CD4-positive, alpha-beta T cell treated with Interleukin-15 for 4 hours (primary cell): ENCODE measurements at places on chromosomes 5 and 9.
A peak's percentile ranks its signal among the peaks of the same experiment; 100 is the strongest.

GRCh38 chr9:11735391-11735790 is 957.8 kb upstream of the TYRP1 start:
- no peak for DNase-seq

GRCh38 chr5:167999182-167999581 is 292.3 kb upstream of the WWC1 start:
- DNase-seq: no peak

DNA sequence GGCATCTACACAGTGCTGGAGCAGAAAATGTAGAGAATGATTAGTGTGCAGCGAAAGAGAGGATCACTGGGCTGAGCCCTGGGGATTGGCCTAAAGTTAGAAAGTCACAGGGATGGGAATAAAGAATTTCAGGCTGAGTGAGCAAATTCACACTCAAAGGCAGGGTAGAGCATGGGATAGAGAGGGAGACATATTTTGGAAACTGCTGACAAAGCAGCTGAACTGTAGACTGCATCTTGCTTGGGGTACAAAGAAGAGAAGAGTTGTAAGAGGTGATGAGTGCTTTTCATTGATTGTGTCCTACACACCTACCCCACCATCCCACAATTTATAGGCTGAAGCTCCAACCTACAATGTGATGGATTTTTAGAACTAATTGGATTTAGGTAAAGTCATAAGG is 677.8 kb downstream of the TAF11L14 start:
- DNase-seq: no peak

DNA sequence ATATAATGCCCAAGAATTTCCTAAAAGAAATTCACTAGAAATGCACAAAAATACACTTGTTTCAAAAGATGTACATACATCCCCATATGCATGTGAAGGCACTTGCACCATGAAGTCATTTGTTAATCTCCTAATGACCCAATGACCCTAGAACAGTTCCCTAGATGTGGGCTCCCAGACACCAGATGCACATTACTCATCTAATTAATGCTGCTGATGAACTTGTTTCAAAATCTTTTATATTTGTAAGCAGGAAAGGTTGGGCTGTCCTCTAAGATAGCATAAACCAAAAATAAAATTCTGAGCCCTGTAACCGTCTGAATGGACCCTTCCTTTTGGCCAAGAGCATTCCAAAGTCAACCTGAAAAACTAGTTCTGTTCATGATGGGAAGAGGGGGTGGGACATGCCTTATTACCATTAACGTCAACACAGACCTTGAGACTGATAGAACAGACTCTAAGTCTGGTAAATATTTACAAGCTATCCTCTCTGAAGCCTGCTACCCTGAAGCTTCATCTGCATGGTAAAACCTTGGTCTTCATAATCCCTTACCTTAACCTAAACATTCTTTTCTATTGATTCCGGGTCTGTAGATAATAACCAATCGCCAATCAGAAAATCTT is 91.0 kb upstream of the DAPK1 start:
- no peak for DNase-seq

GRCh38 chr5:136620016-136620419 is 254.7 kb upstream of the TRPC7 start:
- no peak for DNase-seq

DNA sequence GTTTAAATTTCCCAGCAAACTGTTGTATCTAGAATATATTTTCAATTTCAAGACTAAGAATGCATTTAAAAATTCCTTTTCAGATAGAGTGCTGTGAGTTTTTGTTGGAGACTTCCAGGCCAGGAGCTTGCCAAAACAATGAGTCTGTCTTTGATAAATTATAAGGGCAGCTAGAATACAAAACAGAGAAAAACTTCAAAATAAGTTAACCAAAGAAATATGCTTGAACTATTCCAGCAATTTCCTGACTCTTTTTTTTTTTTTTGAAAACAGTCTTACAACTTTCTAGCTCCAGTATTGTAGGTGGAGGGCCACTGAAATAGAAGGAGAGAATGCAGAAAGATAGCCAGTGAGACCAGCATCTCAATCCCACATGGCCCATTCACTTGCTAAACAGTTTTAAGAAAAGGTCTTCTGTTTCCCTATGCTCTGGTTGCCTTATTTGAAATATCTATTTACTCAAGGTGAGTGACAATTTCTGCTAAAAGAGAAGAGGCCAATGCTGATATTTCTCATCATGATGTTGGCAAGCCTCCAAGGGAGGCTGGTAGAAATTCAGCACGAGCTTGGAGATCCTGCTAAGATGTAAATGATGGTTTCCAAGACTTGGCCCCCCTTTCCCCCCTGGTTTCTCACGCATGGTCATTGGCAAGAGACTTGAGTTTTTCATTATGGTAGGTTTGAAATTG is 103.2 kb downstream of the USP20 start:
- peak; percentile 19 for DNase-seq

DNA sequence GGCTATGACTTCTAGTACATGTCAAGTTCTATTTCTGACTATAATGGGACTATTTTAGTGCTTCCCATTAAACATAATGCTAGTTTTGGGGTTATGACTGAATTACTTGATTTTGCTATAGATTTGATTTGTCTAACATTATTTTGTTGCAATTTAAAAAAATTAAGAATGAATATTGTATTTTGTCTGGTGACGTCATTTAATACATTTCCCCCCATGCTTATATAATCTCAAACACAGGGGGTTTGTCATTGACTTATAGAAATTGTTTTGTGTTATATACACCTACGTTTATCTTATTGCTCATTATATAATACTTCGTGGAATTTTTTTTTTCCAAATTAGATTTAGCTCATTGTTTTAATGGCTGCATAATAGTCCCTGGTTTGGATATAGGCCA is 270.3 kb upstream of the VLDLR start:
- DNase-seq: no peak

- DNase-seq: no peak
These were observed 1892.1 kb downstream of the MAT2B start for GRCh38 chr5:165397516-165397915.

- DNase-seq: no peak
These were observed 186.7 kb downstream of the MARCHF11 start for GRCh38 chr5:15992918-15993317.

DNA sequence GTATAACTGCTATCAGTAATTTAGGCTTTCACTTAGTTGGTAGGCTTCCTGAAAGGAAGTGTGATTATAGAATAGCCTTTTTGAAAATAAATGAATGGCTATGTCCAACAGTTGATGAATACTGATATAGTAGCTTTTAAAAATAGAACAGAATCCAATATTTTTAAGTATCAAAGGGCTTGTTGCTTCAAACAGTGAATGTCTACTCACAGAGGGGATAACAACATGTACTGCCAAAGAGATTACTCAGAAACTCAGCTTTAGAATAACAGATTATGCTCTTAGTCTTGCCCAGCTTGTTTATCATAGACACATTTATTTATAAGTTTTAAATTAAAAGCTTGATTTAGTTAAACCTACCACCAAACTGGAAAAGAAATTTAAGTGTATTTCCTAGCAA is 132.6 kb downstream of the XRCC4 start:
- DNase-seq: no peak

DNA sequence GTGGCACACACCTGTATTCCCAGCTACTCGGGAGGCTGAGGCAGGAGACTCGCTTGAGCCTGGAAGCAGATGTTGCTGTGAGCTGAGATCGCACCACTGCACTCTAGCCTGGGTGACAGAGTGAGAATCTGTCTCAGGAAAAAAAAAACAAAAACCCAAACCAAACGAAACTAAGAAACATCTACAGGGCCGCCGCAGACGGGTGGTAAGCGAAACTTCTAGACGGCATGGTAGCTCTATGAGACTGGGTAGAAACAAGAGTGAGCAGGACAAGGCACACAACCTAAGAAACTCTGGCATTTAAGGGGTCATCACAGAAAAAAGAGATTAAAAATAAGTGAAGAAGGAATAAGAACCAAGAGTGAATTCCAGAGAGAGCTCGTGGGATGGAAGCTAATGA is 454.8 kb upstream of the KLF4 start:
- DNase-seq: no peak

DNA sequence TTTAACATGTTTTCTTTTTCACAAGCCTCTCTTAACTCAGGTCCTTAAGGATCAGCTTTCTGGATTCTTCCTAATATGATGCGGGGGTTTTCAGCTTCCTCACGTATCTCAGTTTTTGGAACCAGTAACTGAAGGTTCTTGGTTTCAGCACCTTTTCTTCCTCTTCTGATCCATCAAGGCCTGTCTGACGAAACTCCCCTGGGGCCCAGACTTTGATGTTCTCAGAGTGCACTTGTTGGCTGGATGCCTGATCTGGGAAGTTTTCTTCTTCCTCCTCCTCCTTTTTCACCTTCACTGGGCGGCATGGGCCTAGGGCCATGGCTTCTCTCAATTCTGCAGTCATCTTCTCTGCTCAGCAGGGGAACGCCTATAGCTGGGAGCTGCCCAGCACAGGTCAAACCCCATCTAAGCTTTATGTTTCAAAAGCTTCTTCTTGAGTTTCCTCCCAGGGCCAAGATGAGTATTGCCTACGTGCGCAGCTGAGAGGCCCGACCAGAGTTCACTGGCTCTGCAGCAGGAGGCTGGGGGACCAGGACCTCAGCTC is 44.8 kb downstream of the GHR start:
- DNase-seq: no peak

DNA sequence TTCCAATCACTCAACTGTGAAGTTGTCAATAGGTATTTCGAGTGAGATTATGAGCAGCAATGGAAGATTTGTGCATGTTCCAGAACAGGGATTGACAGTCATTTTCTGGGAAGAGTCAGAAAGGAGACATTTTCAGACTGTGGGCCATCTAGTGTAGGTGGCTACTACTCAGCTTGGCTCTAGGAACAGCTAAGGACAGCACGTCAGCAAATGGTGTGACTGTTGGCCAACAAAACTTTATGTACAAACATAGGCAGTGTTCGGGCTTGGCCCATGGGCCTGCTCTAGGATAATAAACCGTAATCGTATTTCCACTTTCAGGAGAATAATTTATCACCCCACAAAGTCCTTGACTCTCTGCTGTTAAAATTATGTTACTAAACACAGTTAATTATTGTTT is 143.6 kb downstream of the ADCY2 start:
- no peak for DNase-seq

DNA sequence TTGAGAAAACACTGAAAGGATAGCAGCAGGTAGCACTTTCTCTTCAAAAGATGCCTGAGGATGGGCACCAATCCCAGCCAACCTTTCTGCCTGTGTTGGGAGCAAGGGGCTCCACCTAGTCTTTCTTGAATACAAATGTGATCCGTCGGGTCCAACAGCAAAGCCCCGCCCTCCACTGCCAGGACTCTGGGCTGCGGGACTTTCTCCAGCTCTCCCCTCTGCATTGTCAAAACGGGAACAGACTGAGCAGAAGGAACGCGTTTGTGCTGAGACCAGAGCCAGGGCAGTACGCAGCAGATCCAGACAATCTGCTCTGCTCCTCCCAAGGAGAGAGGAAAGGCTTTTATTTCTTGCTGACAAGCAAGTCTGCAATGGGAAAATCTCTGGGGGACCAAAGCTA is 139.7 kb downstream of the SEC61B start:
- no peak for DNase-seq

DNA sequence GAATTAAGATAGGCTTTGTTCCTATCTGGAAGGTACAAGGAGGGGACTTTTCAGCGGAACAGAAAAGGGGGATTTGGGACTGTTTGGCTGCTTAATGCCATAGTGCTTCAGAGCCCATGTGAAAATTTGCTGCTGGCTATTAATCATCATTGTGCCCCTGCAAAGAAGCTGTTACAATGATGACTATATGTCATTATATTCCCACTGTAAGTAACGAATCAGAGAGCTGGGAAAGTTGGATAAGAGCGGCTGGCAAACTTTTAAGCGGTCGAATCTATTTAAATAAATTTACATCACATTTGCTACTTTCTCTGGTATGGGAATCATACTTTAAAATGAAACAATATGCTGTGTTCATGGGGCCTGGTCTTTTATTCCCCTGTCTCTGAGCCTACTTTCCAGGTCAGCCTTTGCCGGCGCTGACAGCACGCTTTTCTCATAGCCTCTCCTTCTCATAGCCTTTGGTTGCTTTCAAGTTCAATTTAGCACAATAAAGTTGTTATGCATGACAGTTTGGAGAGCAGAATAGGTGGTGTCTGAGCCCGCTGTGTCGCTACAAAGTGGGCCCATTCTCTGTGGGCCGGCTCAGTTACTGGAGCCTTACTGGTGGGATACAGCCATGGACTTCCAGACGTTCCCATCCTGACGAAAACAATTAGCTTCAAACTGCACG is 271.2 kb upstream of the TMEM161B start:
- DNase-seq: no peak

GRCh38 chr9:133609311-133610098 is at the start of gene FAM163B:
TSS of gene FAM163B (minus strand) at chr9:133609389. CDS start at chr9:133580223, 29,166 bp downstream.
- DNase-seq: no peak

DNA sequence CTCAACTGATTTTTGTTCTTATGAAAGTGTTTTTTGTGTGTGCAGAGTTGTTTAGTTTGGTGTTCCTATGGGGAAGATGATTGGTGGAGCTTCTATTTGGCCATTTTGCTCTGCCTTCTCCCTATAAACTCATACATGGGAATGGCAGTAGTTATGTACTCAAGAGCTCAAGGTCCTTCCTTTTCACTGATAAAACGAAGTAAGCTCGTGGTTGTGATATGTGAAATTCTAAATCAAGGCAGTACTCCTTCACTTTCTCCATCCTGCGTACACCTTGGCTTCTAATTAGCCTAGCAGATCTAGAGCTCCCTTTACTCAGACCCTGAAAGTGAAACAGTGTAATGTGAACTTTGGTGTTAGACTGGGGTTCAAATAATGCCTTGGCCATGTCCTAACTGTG is 159.3 kb upstream of the TNC start:
- no peak for DNase-seq

GRCh38 chr5:111775224-111775623 is 18.2 kb upstream of the NREP start:
- DNase-seq: no peak

DNA sequence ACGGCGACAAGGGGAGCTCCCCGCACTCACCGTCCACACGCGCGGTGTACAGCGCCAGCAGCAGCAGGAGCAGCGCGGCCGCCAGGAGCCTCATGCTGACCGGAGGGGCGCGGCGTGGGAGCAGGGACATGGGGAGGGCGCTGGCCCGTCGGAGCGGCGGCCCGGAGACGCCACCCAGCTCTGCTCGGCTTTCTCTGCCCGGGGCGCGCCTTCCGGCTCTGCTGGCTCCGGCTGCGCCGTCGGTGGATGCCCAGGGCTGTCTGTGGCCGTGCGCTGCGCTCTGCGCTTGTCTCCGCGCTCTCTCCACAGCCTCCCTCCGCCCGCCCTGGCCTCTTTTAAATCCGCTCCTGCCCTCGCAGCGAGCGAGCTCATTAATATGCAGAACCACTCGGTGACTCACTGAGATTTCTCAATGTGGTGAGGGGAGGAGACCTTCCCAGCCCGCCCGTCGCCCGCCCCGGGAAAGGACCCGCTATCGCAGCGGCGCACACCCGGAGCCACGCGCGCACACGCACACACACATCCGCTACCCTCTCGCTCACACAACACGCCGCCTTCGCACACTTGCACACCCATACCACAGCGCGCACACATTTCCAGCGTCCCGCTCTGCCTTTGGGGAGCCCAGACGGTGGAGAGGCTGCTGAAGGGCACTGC is at the start of gene CXCL14:
TSS of gene CXCL14 (minus strand) at position 307 of the 657 bp plus-strand sequence. CDS start at position 94, 213 bp downstream.
- no peak for DNase-seq

DNA sequence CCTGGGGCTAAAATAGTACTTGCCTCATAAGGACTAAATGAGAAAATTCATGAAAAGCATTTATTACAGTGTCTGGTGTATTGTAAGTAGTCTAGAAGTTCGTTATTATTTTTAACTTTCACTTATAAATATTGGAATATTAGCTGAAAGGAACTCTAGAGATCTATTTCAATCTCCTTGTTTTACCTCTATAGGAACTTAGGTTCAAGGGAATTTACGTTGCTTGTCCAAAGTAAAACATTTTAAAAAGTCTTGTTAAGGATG is 55.5 kb downstream of the GARNL3 start:
- DNase-seq: no peak

GRCh38 chr5:61274511-61274911 is 57.5 kb upstream of the ZSWIM6 start:
- DNase-seq: no peak
